ENCODE measurements at places on chromosomes 11 and 22.
A peak's percentile ranks its signal among the peaks of the same experiment; 100 is the strongest.

GRCh38 chr11:131121426-131122333 lies 205.4 kb upstream of the SNX19 start:
- DNase-seq = no peak

- no peak for DNase-seq
Measured at GRCh38 chr11:105863523-105863922, 158.5 kb downstream of the MSANTD4 start.

DNA sequence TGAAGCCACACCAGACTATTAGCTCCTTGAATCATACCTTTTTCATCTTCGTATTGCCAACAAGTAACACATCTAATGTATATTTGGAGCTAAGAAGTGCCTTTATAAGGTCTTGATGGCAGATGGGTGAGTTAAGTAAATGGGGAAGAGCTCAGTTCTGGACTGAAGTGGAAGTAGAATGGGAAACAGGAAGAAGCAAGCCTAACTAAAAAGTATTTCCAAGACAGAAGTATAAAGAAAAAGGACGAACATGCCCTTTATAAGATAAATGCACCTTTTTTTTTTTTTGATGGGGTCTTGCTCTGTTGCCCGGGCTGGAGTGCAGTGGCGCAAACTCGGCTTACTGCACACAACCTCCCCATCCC lies 14.5 kb downstream of the CRTAM start:
- no peak for DNase-seq

DNA sequence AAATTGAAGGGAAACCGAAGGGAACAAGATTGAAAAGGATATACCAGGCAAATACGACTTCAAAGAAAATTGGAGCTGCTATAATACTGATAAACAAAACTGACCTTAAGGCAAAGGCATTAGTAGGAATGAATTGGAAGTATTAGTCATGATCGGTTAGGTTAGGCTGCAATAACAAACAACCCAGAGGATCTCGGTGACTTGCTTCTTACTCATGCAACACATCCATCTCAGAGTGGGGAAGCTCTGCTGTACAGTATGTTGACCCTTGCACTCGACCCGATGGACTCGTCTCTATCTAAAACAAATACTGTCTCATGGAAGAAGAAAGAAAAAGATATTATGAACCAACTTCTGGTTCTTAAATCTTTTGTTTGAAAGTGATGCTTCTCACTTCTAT lies 42.3 kb downstream of the SPATA19 start:
- peak; percentile 18 for DNase-seq

- no peak for DNase-seq
Measured at GRCh38 chr22:23579280-23579679, 810 bp downstream of the IGLL1 start.

All from astrocyte (in vitro differentiated cells and primary cell).